ENCODE measurements at places on chromosomes 12 and 14.

- no peak for DNase-seq
Measured at GRCh38 chr14:57549016-57549564, 55.4 kb upstream of the CCDC198 start.

- no peak for DNase-seq
Measured at GRCh38 chr12:113689047-113689610, 217.5 kb upstream of the LHX5 start.

GRCh38 chr12:109385339-109386058 is 37.8 kb downstream of the MYO1H start:
- no peak for DNase-seq

- no peak for DNase-seq
Measured at GRCh38 chr12:26851031-26851809, 18.2 kb upstream of the ITPR2 start.
